Activated T-cell treated with anti-CD3 and anti-CD28 coated beads, Interleukin-2, amount 50 U/mL, for 72 hours (primary cell): ENCODE measurements at places on chromosomes 7 and 10. TPM values are rescaled to one million over a fixed set of nuclear protein-coding genes. Genes with fewer than 3 reads are reported as not detected.
A peak's percentile ranks its signal among the peaks of the same experiment; 100 is the strongest.

PLAC9 gene
- total RNA-seq = not detected

PSMG3 gene
- 49.7 TPM for total RNA-seq

FERD3L gene
- total RNA-seq = not detected

TMEM184A gene
- 0.10 TPM for total RNA-seq

DNAH11 gene
- 0.70 TPM for total RNA-seq

SDK1 gene
- 6.1 TPM for total RNA-seq

GRCh38 chr7:151662251-151662826 is 142.6 kb upstream of the RHEB start:
- no peak for DNase-seq

DNA sequence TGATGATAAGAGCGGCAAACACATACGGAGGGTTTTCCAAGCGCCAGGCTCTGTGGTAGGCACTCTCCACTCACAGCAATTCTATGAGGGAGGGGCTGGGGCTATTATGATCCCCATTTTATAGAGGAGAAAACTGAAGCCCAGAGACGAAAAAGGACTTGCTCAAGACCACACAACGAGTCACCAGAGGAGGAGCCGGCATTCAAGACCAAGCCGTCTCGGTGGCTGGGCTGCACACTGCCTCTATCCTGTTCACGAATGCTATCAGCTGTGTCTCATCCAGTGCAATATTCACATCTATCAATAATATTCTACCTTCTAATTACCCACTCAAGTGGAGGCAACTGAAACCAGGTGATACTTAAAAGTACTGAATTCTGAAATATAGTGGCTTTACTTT is 67.8 kb upstream of the NMT2 start:
- DNase-seq = no peak

- DNase-seq = peak; percentile 70
These were observed 104.6 kb downstream of the HIPK2 start for GRCh38 chr7:139673230-139673629.

DNA sequence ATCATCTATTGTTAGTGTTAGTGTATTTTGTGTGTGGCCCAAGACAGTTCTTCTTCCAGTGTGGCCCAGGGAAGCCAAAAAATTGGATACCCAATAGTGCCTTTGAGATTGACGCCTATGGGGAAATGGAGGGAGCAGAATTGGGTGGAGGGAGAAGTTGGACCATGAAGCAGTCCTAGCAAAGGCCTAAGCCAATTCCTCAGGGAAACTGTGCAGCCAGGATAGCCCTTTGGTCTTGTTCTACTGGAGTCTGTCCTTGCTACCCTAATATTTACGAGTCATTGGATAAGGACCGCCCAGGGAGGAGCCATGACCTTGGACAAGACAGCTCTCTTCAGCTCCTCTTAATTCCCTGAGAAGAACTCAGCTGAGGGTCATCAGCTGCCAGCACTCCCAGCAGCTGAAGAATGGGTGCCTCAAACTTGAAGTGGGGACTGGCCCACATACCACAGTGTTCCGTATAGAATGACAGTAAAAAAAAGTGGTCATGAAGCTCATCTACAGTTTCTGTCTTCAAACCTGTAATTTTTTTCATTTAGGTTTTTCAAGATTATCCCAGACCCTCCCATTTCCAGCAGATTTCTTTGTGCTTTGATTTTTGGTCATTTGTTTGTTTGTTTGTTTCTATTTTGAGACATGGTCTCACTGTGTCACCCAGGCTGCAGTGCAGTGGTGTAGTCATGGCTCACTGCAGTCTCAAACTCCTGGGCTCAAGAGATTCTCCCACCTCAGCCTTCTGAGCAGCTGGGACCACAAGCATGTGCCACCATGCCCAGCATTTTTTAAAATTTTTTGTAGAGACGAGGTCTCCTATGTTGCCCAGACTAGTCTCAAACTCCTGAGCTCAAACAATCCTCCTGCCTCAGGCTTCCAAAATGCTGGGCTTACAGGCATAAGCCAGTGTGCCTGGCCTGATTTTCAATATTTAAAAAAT is 81.2 kb downstream of the C1GALT1 start:
- no peak for DNase-seq

GRCh38 chr7:29924684-29925083 is 64.9 kb downstream of the SCRN1 start:
- peak; percentile 22 for DNase-seq

GRCh38 chr7:29915481-29916215 is 74.0 kb downstream of the SCRN1 start:
- DNase-seq = no peak

GRCh38 chr7:1922071-1922869 is 252.2 kb downstream of the ELFN1 start:
- peak; percentile 61 for DNase-seq
